Urinary bladder (tissue), 4 donors: ENCODE measurements at places on chromosomes 3 and 15.

- DNase-seq = no peak
Observed at GRCh38 chr3:58120075-58120812, 90.5 kb downstream of the DNASE1L3 start.

DNA sequence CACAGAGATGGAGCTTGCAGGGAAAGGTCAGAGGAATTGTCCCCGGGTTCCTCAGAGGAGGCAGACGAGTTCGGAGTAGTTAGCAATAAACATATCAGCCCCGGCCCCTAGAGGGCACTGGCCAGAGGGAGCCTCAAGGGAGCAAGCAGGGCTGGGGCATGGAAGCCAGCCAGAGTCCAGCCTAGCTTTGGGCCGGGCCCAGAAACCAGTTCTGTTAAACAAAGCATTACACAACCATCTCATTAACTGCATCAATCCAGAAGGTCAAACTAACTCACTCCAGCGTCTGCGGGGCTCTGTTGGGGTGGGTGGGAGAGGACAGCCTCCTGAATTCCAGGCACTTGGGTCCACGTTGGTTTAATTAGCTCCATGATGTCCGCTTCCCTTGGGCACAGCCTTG is 41.0 kb upstream of the IREB2 start:
- no peak for DNase-seq

- DNase-seq = no peak
Observed at GRCh38 chr3:145190761-145191160, 970.2 kb downstream of the PLOD2 start.

DNA sequence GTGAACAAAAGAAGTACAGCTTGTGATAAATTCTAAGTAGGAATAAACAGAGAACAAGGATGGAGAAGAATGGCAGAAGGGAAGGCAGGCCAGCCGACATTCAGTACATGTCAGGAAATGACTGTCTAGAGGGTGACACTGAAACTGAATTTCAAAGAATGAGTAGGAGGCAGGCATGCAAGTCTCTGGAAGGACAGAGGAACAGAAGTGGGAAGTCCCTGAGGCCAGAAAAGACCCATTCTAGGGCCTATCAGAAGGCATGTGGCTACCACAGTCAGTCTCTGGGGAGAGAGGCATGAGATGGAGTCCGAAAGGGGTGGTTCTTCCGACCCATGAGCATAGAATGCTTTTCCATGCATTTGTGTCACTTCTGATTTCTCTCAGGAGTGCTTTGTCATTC is 243.5 kb upstream of the UBE2E2 start:
- DNase-seq = no peak

DNA sequence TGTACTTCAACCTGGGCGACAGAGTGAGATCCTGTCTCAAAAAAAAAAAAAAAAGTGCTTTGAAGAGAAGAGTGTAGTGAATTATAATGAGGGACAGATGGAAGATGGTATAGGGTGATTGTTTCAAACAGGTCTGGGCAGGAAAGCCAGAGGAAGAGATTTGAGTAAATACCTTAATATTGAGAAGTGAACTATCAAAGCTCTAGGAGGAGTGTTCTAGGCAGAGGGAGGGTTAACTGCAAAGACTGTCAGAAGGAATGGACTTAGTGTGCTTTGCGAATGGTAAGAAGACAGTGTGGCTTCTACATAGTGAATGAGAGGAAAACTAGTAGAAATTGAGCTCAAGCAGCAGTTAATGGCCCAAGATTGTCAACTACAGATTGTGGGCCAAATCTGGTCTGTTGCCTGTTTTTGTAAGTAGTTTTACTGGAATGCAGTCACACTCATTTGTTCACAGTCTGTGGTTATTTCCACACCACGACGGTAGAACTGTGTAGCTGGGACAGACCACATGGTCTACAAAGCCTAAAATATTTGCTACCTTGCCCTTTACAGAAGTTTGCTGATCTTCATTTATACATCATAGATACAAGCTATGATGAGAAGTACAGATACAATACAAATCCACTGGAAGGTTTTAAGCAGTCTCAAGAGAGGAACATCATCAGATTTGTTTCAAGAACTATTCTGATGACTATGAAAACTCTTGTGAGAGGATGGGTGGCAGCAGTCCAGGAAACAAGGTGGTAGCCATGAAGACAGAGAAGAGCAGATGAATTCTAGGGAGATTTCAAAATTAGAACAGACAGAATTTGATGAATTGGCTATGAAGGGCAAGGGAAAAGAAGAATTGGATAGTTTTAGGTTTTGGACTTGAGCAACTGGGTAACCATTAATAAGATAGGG is 16.5 kb upstream of the USP50 start:
- no peak for DNase-seq

DNA sequence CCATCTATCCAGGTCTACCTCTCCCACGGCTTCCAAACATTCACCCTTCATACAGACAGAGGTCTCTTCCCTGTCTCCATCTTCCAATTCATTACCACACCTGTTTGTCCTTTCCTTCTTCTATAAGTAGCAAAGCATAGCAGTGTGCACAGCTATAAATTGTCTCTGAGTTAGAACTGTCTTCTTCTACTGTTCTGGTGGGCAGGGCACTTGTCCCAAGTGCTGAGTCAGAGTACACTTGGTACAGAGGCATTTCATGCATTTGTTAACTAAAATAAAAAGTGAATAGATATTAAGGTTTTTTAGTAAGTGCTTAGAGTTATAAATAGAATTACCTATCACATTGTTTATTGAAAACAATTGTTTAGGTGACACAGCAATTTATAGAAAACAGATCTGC is 150.1 kb upstream of the CCDC54 start:
- DNase-seq = no peak

DNA sequence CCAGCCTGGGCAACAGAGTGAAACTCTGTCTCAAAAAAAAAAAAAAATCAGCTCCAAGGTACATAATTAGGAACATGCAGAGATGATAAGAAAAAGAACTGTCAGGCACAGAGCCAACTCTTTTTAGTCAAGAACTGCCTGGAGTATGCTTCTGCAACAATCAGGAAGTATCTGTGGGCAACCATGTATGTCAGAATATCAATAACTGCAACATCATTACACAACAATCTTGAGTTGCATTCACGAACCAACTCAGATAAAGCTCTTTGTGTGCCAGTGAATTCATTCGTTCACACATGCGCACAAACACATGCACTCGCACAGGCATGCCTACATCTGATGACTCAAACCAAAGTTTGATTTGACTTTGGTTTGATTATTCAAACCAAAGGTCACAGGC is 32.1 kb downstream of the EFHB start:
- DNase-seq = no peak

GRCh38 chr15:62050115-62050514 is 10.1 kb downstream of the VPS13C start:
- DNase-seq = no peak

- no peak for DNase-seq
Observed at GRCh38 chr3:156131241-156131640, 10.9 kb downstream of the KCNAB1 start.

GRCh38 chr3:154151969-154152368 is 30.8 kb downstream of the ARHGEF26 start:
- no peak for DNase-seq

GRCh38 chr3:149494022-149494758 is 19.7 kb downstream of the TM4SF4 start:
- no peak for DNase-seq
